ENCODE measurements at places on chromosomes 5 and 9. TPM values are rescaled to one million over a fixed set of nuclear protein-coding genes. Genes with fewer than 3 reads are reported as not detected.

The PCDHGB6 gene
- 11.6 TPM for total RNA-seq

The FAM151B gene
- 6.5 TPM for total RNA-seq

The PRRT1B gene
- 7.9 TPM for total RNA-seq

- no peak for DNase-seq
Measured at GRCh38 chr5:37867654-37868053, 27.8 kb upstream of the GDNF start.

DNA sequence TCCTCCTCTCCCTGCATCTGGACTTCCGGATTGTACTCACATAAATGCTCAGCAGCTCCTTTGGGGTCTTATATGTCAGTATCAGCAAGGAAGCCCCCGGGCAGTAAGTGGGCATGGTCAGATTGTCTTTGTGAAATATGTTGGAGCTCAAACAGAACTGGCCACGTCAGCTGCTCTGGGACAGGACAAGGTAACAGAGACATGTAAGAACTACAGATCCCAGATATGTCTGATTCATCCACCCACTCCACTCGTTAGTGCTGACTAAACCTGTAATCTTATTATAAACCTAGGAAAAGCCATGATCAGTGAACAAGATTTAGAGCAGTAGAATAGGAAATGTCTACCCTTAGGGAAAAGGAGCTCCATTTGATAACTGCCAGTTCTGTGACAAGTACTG lies 561.8 kb downstream of the CETN3 start:
- no peak for DNase-seq

DNA sequence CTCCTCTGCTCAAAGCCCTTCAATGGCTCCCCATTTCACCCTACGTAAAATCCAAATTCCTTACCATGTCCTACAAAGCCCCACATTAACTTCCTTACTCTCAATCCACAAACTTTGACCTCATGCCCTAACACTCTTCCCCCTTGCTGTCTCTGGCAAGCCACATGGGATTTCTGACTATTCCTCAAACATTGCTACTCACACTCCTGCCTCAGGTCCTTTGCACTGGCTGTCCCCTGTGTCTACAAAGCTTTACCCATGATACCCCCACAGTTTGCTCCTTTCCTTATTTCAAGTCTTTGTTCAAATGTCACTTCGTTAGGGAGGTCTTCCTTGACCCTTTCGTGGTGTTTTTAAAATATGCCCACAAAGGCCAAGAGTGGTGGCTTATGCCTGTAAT lies 40.4 kb upstream of the MATR3 start:
- no peak for DNase-seq

GRCh38 chr5:31641575-31641974 lies 2.6 kb downstream of the PDZD2 start:
- no peak for DNase-seq

DNA sequence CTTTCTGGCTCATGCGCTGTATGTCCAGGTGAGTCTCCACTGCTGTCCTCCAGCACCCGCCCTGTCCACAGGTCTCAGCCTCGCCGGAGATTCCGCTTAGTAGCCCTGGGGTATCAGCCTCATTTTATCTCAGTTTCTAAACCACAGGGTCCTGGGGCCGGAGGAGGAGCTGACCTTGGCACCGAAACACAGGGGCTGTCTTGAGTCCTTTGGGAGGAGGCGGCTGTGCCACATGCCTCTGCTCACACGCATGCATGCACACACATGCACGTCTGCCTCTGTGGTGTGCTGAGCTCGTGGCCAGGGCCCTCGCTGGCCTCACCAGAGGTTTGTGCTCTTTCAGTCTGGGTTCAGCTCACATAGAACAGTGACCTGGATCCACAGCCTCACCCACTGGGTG lies 23.3 kb downstream of the TRIP13 start:
- DNase-seq, result no peak

DNA sequence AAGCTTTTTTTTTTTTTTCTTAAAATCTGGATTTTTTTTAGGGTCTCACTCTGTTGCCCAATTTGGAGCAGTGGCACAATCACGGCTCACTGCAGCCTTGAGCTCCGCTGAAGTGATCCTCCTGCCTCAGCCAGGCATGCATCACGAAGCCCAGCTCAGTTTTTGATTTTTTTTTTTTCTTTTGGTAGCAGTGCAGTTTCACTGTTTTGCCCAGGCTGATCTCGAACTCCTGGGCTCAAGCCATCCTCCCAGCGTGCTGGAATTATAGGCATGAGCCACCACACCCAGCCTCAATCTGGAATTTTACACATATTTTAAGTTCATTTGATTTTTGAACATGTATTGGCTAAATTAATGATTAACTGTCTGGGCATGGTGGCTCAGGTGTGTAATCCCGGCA lies 36.3 kb downstream of the TRIO start:
- no peak for DNase-seq

GRCh38 chr5:38450627-38451026 lies 105.8 kb downstream of the LIFR start:
- no peak for DNase-seq

- DNase-seq, result peak; percentile 13
Measured at GRCh38 chr5:76457674-76458485, 54.8 kb downstream of the IQGAP2 start.

DNA sequence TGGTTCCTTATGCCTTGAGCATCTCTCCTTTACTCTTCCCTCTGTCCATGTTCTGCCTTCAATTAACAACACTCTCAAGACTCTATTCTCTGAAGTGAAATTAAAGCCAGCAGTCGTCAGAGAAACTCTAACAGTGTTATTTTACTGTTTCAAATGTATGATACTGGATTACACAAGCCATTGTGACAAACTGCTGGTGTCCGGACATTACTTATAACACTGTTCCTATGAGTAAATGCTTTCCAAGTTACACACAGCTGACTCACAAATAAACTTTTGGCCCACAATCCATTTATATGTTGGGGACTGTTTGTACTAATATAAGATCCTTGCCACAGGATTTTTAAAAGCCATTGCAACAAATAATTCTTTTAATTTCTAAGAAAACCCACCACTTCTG lies 63.2 kb upstream of the GHR start:
- peak; percentile 1 for DNase-seq

DNA sequence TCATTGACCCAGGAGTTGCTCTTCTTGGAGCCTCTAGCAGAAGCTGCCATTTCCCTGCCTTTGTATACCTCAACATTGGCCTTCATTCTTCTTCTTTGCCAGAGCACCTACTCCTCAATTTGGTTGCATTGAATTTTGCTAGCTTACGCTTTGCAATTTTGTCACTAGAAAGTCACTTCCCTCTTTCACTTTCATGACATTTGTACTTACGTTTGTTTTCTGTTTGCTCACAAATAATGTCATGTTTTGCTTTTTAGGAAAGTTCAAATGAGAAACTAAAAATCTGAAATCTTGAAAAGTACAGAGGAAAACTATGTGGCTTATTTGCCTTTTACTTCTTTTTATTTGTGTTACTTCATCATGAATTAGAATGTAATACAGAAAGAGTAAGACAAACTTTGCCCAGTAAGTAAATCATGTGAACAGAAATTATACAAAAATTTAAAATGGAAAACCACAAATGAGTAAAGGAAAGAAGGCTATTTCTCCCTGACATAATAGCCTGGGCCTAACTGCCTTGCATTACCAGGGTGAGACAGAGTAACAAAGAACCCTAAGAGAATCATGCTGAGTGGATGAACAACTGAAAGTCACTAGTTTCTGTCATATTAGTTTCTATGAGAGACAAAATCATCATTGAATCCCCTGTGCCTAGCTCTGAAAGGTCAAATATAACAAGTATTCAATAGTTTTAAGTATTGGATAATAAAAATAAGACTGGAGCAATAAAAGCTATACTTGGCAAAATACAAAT lies 7.4 kb upstream of the IFNA1 start:
- DNase-seq, result no peak

GRCh38 chr5:122690266-122690665 lies 84.6 kb upstream of the SNX2 start:
- DNase-seq, result peak; percentile 12

DNA sequence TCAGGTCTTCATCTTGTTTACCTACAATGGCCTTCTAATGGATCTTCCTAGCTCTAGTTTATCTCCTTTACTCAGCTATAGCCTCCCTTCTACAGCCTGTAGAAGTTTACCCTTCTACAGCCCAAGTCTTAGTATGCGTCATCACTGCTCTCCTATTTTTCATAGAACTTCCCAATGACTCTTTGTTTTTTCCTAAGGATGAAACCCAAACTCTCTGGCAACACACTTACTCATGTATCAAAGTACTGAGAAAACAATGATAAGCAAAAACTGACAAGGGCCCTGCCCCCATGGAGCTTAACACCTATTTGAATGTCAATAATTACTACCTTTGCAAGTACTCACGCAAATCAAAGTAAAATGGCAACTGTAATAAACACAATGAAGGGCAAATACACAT lies 33.7 kb downstream of the LEAP2 start:
- DNase-seq, result no peak

- no peak for DNase-seq
Measured at GRCh38 chr9:95493402-95493801, 23.4 kb downstream of the PTCH1 start.

GRCh38 chr9:107712390-107712789 lies 222.8 kb upstream of the KLF4 start:
- DNase-seq, result no peak

GRCh38 chr5:173841710-173842109 lies 46.4 kb upstream of the CPEB4 start:
- DNase-seq, result no peak

DNA sequence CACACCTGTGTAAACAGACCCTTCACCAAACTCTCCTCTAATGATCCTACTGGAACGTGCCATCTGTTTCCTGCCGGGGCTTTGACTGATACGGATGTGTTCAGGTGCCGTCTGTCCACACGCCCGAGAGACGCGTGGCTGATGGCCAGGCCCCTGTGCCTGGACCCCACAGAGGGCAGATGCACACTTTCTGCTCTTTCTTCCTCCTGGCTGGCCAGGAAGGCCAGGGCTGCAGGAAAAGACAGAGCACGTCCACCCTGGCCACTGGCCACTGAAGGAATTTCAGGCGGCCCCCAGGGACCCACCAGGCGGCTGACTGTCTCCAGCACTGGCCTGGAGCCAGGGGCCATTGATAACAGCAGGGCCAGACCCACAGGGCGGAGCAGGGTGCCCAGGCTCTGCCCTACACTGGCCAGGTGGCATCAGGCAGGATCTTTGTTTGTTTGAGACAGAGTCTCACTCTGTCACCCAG lies 3.6 kb upstream of the ENG start:
- peak; percentile 61 for DNase-seq

Measured in lung (tissue), 17 donors.